ENCODE measurements at places on chromosomes 6 and 20. TPM values are rescaled to one million over a fixed set of nuclear protein-coding genes. Genes with fewer than 3 reads are reported as not detected.

The GTSF1L gene
- not detected for total RNA-seq

The TTI1 gene
- 10.4 TPM for total RNA-seq

The SLC23A2 gene
- 23.2 TPM for total RNA-seq

The ITPR3 gene
- 15.6 TPM for total RNA-seq

The SIM1 gene
- not detected for total RNA-seq

The PREX1 gene
- 22.0 TPM for total RNA-seq

The GRM1 gene
- total RNA-seq = 0.05 TPM

The WFDC10B gene
- total RNA-seq = 0.48 TPM

The FAM217A gene
- total RNA-seq = not detected

The CNBD2 gene
- total RNA-seq = 2.3 TPM

- peak; percentile 30 for DNase-seq
Measured at GRCh38 chr20:576156-576555, 32.6 kb upstream of the CSNK2A1 start.

DNA sequence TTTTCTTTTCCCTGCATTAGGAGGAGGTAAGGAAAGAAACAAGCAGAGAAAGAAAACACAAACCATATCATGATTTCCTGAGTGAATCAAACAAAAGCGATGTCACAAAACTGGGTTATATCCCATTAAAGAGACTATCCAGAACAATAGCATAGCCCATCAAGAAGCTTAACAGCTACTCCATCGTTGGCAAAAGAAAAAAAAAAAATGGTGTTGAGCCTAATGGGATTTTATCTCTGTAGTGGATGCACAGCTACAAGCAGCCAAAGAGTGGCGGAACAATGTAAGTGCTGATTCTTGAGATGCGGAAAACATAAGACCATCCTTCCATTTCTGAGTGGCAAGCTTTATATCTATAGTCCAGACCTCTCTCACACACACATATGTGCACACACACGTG, 106.2 kb upstream of the NRSN1 start:
- DNase-seq = no peak

DNA sequence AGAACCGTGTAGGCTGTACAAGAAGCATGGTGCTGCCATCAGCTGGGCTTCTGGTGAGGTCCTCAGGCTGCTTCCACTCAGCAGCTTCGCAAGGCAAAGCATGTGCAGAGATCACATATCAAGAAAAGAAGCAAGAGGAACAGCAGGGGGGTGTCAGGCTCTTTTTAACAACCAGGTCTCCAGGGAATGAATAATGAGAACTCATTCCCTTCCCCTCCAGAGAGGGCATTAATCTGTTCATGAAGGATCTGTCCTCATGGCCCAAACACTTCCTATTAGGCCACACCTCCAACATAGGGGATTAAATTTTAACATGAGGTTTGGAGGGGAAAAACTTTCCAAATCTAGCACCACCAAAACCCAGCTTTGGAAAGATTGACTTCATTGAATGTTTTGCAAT, 20.0 kb downstream of the GINM1 start:
- DNase-seq = no peak

GRCh38 chr6:116866281-116866871, 10.7 kb upstream of the RFX6 start:
- DNase-seq = no peak

- no peak for DNase-seq
Measured at GRCh38 chr6:157570104-157570503, 189.1 kb downstream of the ZDHHC14 start.

DNA sequence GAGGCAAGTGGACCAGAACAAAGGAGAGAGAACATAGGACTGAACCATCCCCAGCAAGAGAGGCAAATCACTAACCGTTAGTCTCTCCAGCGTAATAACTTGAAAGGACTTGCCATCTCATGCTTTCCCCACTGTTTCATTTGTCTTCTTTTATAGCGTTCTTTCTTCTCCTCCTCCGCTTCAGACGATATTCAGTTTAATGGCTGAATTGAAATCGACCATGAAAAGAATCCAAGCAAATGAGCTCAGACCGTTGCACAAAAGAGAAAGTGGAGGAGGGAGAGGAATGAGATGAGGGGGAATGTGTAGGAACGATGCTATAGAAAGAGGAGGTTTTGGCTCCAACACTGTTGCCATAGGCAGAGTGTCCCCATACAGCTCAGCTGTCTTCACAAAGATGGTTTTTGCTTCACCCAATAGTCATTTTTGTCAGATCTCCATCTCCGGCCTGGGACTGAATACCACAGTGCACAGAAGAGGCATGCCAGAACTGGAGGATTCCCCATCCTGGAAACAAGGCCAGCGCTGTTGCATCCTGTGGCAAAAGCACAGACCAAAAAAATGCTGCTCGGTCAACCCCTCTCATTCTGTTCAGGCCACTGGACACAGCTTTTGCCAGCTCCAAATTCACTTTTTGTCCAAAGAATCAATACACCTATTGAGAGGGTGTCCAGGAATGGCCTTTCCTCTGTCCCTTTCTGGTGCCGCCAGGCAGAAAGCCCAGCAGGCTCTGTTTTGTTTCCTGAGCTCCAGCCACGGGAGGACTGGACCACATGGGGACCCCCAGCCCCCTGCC, 176.1 kb downstream of the ID4 start:
- no peak for DNase-seq

DNA sequence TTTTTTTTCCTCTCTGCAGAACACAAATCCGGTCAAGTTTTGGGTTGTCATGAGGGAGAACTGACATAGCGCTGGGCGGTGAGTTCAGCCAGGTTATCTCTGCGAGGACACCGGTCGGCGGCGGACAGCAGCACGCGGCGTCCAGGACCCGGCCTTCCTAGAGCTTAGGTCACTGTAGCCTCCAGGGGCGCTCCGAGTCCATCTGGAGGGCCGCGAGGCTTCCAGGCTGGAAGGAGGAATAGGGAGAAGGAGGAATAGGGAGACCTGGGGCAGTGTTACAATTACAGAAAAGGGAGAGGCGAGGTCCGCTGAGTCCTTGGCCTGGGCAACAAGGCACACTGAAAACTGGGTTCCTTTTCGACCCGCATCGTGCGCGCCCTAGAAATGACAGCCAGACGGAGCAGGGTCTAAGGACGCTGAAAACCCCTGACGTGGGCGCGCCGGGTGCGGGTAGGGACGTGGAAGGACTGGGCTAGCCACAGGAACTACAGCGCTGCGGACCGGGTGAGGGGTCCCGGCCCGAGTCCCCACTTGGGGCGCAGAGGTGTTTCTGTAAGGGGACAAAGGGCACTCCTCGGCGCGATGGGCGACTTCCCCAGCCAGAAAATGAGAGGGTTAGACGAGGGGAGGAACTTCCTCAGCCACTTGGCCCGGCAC, 536 bp upstream of the FNDC1 start:
- DNase-seq = peak; percentile 83

GRCh38 chr20:59138114-59138748, 25.4 kb upstream of the ZNF831 start:
- no peak for DNase-seq

GRCh38 chr20:57391439-57392301, 474 bp downstream of the RBM38 start:
- peak; percentile 81 for DNase-seq

GRCh38 chr6:49841424-49841823, 24.9 kb downstream of the CRISP1 start:
- DNase-seq = no peak

DNA sequence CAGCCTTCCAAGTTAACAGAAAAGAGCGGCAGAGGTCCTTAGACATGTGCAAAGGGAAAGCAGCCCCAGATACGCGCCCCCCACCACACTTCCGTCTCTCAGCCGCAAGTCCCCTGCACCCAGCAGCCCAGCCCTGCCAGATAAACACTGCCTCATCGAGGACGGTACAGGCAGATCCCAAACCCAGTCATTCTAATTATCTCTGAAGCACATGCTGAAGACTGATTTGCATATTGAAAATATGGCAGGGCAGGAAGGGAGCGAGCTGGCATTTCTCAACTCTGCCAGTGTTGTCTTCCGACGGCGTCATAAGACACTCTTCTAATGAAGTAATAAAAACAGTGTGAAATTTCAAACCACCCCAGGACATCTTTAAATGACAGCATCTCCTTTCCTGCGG, 122.8 kb upstream of the CDH4 start:
- no peak for DNase-seq

DNA sequence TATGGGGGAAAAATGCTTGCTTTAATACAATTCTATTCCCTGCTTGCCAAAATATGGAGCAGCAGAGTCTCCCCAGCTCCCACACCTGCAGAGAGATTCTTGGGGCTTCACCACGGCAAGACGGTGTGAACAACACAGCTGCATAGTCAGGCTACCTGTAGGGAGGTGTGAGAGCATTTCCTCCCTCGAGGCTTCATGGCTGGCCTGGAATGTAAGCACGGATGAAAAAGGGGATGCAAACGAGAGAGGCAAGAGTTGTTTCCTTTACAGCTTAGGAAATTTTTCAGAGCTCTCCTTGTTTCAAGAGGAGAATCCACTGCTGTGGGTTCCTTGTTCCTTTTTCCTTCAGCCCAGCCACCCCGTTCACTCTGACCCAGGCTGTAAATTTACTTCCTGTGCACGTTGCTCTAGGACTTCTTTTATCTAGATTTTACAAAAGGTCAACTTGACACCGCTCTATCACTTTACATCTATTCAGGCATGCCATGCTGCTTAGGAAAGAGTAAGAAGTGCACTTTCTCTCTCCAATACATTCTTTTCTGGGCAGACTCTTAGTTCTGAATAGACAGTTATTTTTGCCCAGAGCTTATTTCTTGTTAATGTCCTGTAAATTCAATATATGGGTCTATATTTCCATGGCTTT, 197.1 kb downstream of the KHDC1L start:
- DNase-seq = no peak

DNA sequence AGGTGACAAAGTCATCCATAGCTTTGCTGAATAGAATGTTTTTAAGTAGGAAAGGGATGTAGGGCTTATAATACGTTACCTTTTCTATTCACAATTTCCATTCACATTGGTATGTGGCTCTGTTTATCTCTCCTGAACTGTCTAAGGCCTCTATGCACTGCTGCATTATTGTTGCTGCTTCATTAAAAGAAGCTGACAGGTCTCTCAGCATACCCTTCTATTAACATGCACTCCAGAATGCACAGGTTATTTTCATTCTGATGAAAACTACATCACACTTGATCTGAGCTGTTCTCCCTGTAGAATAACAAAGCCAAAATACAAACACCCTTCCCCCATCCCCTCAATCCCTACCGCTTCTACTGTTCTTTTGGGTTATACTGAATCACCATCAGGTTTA, 399.3 kb downstream of the TBC1D32 start:
- no peak for DNase-seq

DNA sequence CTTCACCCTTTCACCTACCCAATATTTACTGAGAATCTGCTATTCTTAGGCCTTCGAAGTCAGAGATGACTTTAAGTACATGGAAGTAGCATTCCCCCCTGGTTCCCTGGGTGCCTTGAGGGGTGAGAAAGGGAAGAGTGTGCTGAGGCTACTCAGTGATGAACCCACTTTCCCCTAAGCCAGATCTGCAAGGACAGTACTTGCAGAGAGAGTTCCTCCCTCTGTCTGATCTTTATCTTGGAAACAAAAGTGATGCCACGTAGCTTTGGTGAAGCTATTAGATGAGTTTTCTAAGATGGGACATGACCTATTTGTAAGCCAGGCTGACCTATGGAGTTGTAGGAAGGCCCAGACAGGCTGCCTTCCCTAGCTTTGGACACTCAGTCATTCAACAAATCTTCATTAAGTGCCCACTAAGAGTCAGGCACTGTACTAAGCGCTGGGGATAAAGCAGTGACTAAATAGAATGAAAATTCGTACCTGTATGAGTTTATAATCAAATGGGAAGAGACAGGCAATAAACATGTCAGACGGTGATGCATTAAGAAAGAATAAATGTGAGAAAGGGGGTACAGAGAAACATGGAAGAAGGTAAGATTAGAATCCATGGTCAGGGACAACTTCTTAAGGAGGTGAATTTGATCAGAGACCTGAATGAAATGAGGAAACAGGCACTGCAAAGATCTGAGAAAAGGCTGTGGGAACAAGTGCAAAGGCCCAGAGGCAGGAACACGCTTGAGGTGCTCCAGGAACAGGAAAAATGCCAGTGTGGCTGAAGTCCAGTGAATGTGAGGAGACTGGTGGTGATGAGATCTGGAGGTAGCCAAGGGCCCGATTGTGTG, 42.2 kb downstream of the BCL2L1 start:
- DNase-seq = peak; percentile 25

GRCh38 chr6:20313051-20313450, 88.6 kb upstream of the E2F3 start:
- DNase-seq = no peak

DNA sequence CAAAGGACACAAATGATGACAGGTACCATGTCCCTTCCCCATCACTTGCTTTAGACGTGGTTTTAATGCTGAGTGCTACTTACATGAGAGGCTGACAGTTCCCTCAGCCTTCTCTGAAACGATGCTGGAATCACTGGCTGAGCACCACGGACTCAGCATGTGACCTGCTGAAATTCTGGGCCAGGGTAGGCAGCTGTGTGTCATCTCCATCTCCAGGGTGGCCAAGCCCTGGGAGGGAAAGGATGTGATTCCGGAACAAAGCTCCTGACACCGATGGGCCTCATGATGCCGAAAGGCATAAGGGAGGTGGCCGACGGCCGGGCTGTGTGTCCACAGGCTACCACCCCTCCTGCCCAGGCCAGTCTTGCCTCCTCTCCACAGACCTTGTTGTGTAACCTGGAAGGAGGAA, 184.3 kb upstream of the CST7 start:
- DNase-seq = peak; percentile 74

- no peak for DNase-seq
Measured at GRCh38 chr20:433300-433975, 25.3 kb downstream of the RBCK1 start.

GRCh38 chr6:143549949-143550268, 38.4 kb upstream of the FUCA2 start:
- DNase-seq = no peak

- no peak for DNase-seq
Measured at GRCh38 chr6:150382171-150382570, 13.4 kb downstream of the IYD start.

DNA sequence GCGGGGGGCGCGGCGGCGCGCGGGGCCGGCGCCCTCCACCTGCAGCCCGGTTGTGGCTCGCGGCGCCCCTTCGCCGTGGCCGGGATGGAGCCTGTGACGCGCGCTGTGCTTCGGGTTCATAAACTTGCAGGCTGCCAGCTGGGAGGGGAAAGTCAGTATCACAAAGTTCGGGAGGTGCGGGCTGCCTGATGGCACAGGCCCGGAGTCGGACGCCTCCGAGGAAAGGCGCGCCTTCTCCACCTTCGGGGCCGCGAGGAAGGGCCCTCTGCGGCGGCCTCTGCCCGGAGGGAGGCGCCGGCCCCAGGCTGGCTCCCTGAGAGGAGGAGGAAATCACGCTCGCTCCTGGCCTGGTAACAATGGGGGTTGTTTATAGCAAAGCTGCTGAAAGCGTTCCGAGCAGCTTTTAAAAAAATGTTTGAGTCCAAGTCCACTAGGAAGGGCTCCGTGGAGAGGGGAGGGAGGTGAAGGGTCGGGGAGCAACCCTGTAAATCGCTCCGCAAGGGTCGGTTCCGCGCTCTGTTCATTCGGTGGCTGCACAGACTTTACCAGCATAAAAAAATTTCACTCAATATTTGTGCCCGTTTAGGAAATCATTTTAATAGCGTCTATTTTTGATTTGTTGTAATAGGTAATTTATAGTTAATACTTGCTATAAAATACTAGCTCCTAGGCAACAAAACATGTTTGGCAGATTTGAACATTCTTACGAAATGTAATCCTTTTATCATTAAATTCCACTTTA, 1.0 kb downstream of the AFDN start:
- peak; percentile 81 for DNase-seq

All from posterior vena cava (tissue), 2 donors.